ENCODE measurements at places on chromosomes 11 and 22.

GRCh38 chr11:6305297-6305696 lies 15.0 kb downstream of the CAVIN3 start:
- no peak for DNase-seq

DNA sequence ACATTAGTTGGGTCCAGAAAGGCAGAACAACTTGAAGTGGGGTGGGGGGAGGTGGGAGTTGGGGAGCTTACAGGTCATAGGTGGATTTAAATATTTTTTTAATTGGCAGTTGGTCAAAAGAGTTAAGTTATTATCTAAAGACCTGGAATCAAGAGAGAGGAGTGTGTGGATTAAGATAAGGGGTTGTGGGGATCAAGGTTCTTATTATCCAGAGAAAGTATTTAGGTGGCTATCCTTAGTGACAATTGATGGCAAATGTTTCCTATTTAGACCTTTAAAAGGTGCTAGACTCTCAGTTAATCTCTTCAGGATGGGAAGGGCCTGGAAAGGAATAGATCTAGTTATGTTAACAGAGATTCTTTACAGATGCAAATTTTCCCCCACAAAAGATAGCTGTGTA lies 120.7 kb upstream of the OR9Q1 start:
- DNase-seq = no peak

DNA sequence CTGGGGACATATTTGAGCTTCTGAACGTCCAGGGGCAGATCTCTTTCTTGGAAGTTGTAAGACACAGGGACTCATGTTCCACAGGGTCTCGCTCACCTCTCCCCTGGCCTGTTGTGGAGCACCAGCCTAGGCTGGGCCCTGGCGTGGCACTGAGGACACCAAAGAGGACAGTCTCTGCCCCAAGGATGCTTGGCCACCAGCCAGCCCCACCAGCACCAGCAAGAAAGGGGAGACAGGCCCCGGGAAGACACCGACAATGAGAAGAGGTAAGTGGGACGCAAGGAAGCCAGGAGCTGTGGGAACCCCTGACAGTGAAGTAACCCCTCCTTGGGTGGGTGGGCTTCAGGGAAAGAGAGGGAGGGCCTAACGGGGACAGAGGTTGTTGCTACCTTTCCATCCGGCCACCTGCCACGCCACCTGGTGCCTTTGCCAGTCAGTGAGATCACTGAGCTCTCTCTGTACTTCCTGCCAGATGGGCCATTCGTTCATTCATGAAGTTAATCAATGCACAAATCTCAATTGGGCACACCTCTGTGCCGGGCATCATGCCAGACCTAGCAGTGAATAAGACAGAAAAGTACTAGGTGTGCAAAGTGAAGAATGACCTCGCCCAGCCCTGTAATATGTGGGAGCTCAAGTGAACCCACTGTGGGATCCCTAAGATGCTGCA lies 11.1 kb downstream of the APOL5 start:
- DNase-seq = no peak

DNA sequence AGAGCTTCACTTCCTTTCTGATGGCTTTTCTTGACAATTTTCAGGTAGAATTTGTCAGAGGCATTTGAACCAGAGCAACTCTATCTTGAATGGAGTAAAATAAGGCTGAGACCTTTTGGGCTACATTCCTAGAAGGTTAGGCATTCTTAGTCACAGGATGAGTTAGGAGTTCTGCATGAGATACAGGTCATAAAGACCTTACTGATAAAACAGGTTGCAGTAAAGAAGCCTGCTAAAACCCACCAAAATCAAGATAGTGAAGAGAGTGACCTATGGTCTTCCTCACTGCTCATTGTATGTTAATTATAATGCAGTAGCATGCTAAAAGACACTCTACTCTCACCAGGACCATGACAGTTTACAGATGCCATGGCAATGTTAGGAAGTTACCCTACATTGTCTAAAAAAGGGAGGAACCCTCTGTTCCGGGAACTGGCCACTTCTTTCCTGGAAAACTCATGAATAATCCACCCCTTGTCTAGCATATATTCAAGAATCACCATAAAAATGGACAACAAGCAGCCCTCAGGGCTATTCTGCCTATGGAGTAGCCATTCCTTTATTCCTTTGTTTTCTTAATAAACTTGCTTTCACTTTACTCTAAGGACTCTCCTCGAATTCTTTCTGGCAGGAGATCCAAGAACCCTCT lies 1519.7 kb upstream of the TENM4 start:
- no peak for DNase-seq

- no peak for DNase-seq
These were observed 468 bp downstream of the DDIAS start for GRCh38 chr11:82901922-82902485.

DNA sequence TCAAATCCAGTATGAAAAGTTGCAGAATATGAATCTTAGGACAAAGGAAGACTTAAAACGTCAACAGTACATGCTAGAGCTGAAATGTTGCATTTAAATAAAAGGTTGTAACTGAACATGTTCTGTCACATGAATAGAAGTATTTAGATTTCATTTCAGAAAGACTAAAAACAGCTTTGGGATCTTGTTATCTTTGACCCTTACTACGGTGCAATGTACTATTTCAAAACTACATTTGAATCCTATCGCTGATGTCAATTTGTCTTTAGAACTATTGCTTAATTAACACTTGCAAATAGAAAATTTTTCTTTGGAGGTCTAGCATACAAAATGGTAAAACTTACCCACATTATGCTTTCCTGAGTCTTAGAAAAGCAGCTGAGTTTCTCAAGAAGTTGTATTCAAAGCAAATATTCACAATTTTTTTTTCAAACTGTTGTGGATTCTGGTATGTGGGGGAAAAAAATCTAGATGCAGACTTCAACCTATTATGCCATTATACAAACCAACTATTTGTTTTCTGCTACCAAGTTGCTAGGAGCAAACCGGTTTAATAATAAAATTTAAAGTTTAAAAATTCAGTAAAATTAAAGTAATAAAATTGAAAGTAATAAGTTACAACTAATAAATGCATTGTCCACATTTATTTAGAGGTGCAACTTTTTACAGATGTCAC lies 25.4 kb downstream of the CSTF3 start:
- DNase-seq = no peak

DNA sequence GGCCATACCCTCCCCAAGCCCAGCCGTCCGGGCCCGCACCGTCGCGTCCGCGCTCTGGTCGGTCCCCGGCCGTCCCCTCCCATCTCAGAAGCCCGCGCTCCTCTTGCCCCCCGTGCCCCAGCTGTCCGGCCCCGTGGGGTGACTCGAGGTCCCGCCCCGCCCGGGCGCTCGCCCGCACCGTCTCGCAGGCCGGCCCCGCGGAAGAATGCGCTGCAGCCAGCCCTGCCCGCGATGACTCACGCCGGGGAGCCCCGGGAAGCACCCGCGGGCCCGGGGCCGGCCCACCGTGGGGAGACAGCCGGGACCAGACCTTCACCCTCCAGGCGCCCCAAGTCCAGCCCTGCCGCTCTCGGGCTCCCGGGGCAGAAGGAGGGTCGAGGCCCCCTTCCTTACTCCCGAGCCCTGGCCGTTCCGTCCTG lies 320 bp upstream of the PHLDA2 start:
- peak; percentile 52 for DNase-seq

DNA sequence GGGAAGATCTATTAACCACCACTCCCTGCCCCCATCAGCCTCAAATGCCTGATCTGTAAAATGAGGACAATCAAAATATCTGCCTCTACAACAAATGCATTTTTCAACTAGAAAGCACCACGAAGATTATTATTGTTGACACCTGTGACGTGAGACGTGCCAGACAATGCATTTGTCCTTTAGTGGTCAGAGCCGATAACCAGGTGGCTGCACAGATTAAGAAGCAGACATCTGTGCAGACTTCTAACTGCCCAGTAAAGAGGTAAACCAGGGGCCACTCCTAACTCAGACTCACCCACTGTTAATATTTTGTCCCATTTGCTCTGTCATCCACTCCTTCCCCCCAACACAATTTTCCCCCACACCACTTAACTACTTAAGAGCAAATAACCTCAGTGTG lies 11.7 kb downstream of the PLEKHA7 start:
- no peak for DNase-seq

- no peak for DNase-seq
These were observed 791.2 kb upstream of the FAT3 start for GRCh38 chr11:91433284-91434010.

Data from SW 1271 (cell line).